T-cell (primary cell): ENCODE measurements at places on chromosomes 2 and 18.

GRCh38 chr2:117519238-117519637 lies 295.3 kb upstream of the DDX18 start:
- no peak for DNase-seq

DNA sequence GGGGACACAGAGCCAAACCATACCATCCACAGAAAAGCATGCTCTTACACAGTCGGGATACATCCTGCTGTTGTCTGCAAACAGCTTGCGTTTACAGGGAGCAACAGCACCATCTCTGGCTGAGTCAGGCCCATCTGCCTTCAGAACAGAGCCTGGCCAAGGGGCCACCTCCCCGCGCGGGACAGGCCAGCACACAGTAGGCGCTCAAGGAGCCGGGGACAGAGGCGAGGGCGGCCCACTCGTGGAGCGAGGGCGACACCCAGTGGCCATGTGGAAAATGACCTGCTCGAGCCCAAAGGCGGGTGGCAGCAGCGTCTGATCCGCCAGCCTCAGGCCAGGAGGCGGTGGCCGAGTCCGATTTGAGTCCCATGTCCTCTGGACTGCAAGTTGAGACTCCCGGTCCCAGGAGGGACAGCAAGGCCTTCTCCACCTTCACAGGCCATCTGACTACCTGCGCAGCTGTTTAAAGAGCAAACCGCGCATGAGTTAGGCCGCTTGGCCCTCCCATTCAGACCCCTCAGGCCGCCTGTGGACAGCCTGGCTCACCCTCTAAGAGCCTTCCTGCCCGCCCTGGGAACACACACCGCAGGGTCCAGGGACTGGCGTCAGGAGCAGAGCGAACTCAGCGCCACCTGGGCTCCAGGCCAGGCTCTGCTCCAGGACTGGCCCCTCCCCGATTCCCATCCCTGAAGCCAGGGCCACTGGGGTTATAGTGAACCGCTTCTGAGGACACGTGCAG lies 38.3 kb downstream of the TTC32 start:
- DNase-seq: peak; percentile 67

DNA sequence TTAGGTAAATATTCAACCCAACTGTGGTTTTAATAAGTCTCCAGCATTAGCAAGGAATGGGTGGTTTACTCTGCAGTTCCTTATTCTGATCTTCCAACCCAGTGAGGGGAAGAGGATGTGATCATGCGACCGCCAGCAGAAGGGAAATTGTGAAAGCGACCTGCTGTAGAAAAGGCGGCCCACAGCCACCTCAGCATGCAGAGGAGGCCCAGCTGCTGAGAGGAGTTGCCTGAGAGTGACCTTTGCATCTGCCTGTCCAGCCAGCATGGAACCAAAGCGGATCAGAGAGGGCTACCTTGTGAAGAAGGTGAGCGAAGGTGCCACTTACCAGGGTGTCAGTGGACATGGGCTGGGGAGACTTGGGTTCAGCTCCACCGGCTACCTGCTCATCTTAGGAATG lies at the start of gene PLEK:
Gene PLEK (plus strand): TSS at position 196 of the 400 bp plus-strand sequence. CDS start 70 bp downstream, at position 266.
- DNase-seq: peak; percentile 12

- no peak for DNase-seq
Observed at GRCh38 chr2:30686000-30686399, 121.2 kb downstream of the CAPN13 start.

DNA sequence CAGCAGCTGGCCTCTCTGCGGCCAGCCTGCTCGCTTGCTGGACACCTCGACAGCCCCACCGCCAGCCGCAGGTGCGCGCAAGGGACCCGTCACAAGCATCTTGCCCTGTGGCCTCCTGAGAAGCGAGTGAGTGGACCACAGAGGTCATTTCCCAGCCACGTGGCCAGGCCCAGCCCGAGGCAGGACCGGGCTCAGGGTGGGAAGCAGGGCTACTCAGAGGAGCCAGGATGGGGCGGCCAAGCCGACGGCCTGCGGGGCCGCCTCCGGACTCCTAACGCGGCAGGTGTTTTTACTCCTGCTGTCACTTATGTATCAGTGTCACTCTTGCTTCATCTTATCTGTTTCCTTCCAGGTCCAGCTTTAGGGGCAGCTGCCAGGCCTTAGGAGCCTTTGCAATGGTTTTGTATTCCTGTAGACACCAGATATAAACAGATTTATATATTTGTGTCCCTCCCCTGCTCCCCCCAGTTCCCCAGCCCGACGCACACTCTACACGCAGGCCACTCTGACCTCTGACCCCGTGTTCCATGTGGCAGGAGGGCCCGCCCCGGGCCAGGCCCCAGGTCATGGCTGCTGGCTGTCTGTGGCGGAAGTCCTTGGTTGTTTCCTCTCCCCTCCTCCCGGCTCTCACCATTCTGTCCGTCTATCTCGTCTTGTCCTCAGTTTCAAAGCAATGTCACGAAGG lies 236.4 kb downstream of the ATAD2B start:
- no peak for DNase-seq

DNA sequence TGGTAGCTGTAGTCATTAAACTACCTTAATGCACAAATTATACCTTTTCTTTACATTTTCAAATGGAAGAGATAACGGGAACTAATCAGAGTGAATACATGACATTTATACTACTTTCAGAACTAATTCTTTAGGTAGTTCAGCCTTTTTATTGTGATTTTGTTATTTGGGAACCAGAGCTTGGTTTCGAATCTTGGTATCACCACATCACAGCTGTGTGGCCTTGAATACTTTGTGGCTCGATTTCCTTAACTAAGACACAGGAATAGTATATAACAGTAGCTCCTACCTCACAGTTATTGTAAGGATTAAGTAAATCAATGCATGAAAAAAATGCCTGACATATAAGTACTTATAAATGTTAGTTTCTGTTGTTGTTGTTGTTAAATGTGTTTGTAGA lies 240.0 kb downstream of the WDR7 start:
- DNase-seq: no peak

DNA sequence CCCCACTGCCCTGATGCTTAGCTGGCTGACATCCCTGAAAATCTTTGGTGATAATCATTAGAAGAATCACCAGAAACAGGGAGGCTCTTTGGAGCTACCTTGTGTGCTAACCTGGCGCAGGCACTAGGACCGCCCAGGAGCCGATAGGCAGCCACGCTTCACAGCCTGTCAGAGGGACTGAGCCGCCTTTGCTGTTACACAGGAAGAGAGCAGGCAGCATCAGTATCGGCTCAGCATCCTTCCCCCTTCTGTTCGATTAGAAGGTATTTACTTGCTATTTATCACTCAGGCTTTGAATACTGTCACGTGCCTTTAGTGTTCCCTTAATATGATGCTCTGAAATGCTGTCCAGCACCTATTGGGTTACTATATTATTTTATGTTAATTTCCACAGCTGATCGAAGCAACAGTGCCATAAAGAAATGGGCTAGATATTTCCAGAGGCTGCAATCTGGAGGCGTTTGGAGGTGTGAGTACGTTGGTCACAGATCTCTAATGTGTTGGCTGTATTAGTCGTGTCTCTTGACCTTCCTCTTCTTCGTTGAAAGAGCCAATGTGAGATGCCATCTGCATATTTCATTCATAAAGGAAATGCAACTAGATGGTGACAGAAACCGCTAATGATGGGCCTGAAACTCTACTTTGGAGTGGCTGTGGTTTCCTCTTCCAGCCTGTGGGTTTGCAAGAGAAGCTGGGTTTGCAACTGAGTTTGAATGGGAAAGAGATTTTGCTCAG lies 110.4 kb upstream of the RAB27B start:
- DNase-seq: no peak

DNA sequence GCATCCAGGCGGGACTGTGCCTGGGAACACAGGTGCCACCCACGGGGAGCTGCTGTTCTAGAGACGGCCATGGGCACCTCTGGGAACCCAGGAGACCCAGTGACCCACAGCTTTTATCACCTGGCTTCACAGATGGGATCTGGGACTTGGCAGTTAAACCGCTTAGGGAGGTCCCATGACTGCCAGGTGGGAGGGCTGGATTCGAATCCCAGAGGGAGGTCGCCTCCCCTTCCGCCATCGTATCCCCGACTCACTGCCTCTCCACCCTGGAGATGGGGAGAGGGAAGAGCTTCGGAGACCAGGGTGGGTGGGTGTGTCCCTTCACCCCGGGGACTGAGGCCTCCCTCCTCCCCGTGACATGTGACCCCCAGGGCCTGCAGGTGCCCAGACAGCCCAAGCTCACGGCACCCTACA lies 169.4 kb downstream of the RTP5 start:
- no peak for DNase-seq

DNA sequence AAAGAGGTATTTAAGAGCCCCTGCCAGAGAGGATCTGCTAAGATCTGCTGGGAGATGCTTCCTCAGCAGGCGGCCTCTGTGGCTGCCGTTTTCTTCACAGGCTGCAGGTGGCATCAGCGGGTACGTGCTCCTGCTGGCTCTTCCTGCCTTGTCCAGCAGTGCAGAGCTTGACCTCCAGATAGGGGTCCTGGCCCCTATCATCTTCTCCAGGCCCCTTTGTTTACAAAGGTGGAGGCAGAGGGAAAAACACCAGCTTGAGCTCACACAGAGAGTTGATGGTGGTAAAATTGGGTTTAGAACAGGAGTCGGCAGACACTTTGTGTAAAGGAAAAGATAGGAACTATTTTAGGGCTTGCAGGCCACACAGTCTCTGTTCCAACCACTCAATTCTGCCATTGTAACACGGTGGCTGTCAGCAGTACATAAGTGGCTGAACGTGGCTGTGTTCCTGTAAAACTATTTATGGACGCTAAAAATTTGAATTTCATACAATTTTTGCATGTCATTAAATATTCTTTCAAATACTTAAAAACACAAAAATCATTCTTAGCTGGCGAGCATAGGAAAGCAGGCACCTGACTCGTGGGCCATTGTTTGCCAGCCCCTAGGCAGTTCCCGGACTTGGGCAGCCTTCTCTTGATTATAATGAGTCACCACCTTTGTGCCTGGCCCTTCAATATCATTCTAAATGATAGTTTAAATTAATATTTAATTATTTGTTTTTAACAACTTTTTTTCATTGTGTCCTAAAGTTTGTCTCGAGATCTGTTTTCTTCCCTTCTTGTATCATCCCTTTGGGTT lies 98.2 kb upstream of the B3GNT7 start:
- no peak for DNase-seq

DNA sequence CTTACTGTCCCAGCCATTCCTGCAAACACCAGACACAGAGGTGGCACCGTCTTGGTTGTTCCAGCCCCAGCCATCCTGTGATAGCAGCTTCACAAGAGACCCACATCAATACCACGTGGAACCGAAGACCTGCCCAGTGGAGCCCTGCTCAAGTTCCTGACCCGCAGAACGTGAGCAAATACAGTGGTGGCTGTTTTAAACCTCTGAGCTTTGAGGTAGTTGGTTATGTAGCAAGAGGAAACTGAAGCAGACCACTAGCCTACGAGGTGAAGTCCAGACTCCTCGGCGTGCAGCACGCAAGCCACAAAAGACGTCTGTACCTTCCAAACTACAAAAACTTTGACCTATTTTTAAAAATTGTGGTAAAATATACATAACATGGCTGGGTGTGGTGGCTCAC lies 96.1 kb upstream of the ODC1 start:
- DNase-seq: peak; percentile 52

- DNase-seq: no peak
Observed at GRCh38 chr2:239905306-239905705, 119.8 kb downstream of the NDUFA10 start.

DNA sequence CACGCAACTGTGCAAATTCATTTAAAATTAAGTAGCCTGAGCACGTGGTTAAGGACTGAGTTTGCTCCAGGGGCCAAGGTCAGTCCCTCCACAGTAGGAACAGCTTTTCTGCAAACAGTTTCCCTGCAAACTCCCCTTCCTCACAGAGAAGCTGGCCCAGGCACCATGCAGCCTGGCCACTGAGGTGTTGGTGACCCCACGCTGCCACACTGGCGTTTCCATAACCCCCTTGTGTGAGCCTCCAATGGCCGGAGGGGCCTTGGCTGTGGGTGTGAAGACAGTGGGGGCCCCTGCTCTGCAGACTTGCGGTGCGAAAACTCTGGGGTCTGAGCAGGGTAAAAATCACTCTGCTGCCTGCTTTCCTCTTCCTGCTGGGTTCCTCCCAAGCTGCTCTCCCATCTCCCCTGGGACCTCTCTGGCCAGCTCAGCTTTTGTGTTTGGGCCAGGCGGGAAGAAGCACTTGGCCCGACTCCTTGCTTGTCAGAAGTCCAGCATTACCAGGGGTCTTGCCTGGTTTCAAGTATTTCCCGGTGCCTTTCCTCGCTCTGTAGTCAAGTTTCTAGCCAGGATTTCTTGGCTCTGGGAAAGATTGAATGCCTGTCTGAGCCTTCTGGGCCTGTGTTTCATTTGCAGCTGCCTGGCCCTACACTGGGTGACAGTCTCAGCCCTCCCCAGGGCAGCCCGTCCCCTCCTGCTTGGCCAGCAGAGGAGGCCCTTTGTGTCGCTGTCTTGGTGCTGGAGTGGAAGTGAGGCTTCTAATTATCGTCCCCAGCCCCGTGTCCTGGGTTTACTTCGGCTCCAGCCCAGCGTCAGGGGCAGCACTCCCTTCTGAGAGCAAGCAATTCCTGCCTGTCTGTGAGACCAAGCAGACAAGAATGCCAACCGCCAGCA lies 131.4 kb upstream of the SLC1A4 start:
- DNase-seq: no peak

DNA sequence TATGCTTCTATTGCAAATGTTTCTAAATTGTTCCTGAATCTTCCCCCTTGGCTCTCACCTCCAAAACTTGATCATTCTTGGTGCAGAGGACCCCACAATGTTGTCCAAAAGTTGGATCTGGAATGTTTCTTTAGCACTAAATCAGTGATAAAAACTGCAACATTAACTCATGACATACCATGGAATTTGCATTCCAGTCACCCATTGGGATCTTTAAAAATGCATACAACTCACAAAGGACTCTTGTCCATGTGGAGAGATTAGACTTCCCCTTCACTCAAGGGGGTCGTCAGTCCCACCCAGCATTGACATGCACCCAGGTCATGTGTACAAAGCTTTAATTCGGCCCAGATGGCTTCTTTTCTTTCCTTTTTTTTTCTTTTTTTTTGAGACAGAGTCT lies 169.3 kb downstream of the SETBP1 start:
- DNase-seq: no peak

GRCh38 chr18:74282755-74283554 lies 8.8 kb downstream of the CYB5A start:
- no peak for DNase-seq

DNA sequence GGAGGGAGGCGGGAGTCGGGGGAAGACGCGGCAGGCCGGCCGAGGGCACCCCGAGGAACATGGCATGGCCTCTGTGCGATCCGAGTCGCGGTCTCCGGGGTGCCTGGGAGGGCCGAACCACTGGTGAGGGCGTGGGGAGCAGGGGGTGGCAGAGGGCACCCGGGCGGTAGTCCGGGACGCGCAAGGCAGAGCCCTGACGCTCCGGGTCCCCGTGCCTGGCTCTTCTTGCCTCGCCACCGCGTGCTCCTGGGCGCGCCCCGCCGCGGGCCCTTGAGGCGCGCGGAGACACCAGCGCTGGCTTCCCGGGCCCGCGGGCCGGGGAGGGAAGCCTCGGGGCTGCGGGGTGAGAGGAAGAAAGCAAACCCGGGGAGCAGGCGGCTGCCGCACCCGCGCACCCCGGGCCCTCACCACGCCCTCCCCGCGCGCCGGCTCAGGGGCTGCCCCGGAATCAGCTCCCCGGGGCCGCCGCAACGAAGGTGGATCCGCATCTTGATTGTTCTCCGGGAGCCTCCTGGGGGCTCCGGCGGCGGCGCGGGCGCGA lies 4.3 kb downstream of the SOX11 start:
- DNase-seq: no peak
